Motor neuron (in vitro differentiated cells): ENCODE measurements at places on chromosomes 6 and 20. TPM values are rescaled to one million over a fixed set of nuclear protein-coding genes. Genes with fewer than 3 reads are reported as not detected.

SLC32A1 gene
- total RNA-seq: 0.96 TPM in 1 of 2 replicates, not detected in the other

GRCh38 chr6:17987697-17988421, 424 bp upstream of the KIF13A start:
- peak; percentile 69 for ATAC-seq

DNA sequence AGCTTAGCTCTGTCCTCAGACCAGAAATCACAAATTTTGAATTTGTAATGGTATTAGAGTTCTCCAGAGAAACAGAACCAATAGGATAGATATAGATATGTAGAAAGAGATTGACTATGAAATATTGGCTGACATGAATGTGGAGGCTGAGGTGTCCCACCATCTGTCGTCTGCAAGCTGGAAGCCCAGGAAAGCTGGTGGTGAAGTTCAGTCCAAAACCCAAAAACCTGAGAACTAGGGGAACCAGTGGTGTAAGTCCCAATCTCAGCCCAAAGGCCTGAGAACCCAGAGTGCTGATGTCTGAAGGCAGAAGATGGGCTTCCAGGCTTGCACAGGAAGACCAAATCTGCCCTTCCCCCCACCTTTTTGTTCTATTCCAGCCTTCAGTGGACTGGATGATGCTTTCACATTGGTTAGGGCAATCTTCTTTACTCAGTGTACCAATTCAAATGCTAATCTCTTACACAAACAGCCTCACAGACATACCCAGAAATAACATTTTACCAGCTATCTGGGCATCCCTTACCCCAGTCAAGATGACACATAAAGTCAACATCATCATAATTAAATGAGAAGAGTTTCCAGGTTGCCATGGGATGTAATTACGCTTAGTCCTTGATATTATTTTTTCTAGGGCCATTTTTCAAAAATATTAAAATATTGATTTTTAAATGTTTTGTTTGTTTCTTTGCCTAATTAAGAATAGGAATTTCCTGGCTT, 570.8 kb downstream of the UTRN start:
- no peak for ATAC-seq

DNA sequence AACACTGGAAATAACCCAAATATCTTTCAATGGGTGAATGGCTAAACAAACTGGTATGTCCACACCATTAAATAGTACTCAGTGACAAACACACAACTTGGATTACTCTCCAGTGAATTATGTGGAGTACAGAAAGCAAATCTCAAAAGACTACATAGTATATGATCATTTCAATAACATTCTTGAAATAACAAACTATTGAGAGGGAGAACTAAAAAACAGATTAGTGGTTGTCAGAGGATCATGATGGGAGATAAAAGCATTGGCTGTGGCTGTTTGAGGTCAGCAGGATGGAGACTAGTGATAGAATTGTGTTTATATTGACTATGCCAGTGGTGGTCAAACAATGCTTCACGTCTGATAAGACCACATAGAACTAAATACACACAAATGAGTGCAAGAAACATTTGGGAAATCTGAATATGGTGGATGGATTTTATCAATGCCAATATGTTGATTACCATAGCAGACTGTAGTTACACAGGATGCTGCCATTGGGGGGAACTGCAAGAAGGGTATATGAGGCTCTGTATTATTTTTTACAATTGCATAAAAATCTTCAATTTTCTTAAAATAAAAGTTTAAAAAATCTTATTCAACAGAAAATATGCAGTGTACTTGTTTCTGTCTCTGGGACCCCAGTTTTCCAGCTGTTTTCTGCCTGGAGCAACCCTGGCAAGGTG, 242.0 kb downstream of the TBXT start:
- ATAC-seq: no peak

DNA sequence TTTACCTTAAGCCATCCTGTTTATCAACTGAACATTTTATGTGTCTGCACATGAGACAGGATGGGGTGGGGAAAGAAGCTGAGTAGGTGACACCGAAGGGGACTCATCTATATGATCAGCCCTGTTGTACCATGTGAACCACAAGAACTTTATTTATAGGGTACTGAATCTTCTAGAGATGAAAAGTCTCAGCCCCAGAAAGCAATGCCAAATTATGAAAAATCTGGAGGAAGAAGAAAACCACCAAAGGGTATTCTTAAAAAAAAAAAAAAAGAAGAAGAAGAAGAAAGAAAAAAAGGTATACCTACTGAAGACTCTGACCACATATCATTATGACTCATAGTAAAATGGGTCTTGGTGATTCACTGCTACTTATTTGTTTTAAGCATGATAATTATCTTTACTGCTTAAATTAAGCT, 39.8 kb upstream of the HBS1L start:
- no peak for ATAC-seq

GRCh38 chr6:39777218-39777617, 15.0 kb upstream of the DAAM2 start:
- ATAC-seq: no peak

NKX2-2 gene
- total RNA-seq: 0.50 TPM in 1 of 2 replicates, not detected in the other

GRCh38 chr20:833121-833449, 430 bp upstream of the FAM110A start:
- no peak for ATAC-seq

DNA sequence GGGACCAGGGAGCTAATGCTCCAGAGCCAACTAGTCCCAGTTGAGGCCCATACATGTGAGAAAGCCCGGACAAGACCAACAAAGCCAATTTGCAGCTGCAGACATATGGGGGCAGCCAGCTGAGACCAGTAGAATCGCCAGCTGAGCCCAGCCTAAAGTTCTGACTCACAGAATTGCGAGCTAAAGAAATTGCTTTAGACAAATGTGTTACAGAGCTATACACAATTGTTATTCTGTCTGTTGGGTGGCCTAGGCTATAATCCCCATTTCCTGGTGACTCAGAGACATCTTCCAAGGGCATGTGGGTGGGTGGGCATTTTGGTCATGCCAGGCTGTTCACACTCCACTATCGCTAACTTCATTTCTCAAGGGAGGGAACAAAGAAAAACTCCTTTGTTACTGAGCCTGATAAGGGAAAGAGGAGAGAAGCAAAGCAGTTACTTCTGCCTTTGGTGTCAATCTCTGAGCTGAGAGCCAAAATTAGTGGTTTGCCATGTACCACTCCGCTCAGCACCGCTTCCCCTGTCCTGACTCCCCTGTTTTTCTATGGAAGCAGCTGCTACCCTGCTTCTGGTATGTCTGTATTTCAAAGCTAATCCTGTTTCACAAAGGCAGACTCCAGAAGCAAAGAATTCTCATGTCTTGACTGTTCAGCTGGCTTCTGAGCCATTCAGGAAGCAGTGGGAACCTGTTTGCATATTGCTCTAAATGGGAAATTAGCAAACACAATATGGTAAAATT, 26.1 kb downstream of the SCP2D1 start:
- ATAC-seq: no peak

ZSCAN31 gene
- 3.3 and 5.4 TPM in 2 replicates for total RNA-seq

TRAPPC3L gene
- 0.35 TPM in 1 of 2 replicates, not detected in the other for total RNA-seq
